ENCODE measurements at places on chromosomes 6 and 20.
A peak's percentile ranks its signal among the peaks of the same experiment; 100 is the strongest.

GRCh38 chr6:14751645-14752175 lies 494.2 kb upstream of the JARID2 start:
- peak; percentile 41 for DNase-seq

DNA sequence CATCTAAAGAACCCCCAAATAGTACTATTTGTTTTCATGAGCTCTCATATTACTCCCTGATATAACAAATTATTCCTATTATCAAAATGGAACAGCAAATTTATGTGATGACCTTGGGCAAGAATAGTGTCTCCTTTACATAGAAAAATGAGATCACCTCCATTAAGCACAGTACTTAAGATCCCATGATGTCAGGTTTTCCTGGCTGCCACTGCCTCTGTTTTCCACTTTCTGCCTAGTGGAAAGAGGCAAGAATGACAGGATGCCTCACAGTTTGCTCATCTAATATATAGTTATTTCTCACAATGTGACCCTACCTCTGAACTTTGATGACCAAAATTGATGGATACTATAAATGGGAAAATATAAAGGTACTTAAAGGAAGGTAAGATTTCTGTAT lies 260.1 kb upstream of the SGK1 start:
- DNase-seq, result no peak

DNA sequence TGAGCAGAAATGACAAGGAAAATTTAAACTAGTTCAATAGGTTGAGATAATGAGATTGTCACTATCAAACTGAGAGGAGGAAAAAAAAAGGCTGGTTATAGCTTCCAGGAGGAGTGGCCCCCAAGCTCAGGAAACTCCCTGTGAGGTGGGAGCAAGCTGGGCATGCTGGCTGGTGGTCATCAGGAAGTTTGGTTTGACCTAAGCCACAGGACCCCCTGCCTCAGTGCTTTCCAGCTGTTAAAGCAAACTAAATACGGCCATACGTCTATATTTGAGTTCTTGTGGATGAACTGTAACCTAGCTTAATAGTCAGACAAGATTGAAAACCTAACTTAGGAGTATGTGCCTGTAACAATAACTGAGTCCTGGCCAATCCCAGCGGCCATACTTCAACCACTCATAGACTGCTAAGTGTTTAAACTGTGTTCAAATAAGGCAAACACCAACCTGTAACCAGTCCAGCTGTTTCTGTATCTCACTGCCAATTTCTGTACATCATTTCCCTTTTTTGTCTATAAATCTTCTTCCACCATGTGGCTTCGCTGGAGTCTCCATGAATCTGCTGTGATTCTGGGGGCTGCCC lies 24.6 kb upstream of the ZBTB24 start:
- DNase-seq, result no peak

GRCh38 chr6:87654875-87655454 lies 47.1 kb downstream of the AKIRIN2 start:
- no peak for DNase-seq

GRCh38 chr20:50663095-50663821 lies 28.1 kb downstream of the RIPOR3 start:
- no peak for DNase-seq

DNA sequence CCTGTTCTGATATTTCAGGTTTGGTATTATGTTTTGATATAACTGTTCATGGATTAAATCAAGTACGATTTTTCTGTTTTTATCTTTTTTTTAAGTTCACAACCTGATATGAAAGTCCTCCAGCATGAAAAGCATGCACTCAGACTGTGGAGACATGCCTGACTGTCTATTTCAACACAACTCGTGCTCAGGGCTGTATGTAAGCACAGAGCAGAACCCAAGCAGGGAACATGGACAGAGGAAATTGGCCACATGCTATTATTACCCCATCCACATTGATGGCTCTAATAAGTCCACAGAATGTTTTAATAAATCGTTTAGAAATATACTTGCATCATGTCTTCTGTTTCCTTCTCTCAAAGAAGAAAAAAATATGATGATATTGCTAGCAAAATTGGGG lies 730.4 kb downstream of the C6orf118 start:
- no peak for DNase-seq

DNA sequence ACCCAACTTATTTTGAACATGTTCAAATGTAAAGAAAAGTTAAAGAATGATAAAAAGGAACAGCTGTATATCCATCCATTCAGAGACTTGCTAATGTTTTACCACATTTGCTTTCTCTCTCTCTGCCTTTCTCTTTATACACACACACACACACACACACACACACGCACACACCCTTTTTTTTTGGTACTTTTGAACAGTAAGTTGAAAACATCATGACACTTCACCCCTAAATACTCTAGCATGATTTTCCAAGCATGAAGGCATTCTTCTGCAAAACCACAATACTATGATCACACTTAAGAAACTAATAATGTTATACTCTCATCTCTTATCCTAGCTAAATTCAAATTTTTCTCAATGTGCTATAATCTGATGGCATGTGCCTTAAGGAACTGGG lies 192.3 kb downstream of the UTRN start:
- DNase-seq, result peak; percentile 51

DNA sequence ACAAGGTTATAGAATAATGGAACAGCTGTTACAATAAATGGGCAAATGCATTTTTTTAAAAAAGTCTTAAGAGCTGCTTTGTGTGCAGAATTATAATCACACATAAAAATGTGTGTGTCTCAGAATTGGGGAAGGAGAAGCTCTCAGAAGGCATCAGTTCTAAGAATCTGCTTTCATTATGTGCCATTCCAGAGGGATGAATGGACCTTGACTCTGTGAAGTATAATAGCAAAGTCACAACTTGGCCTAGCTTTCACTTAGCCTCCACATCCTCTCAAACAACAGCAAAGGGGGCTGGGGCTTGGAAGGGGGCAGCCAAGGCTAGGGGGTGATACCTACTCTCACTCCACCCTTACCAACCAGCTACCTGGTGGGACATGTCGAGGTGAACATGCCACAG lies 265.0 kb downstream of the CDC5L start:
- peak; percentile 54 for DNase-seq

GRCh38 chr20:37366743-37367142 lies 20.8 kb downstream of the SRC start:
- DNase-seq, result peak; percentile 21

DNA sequence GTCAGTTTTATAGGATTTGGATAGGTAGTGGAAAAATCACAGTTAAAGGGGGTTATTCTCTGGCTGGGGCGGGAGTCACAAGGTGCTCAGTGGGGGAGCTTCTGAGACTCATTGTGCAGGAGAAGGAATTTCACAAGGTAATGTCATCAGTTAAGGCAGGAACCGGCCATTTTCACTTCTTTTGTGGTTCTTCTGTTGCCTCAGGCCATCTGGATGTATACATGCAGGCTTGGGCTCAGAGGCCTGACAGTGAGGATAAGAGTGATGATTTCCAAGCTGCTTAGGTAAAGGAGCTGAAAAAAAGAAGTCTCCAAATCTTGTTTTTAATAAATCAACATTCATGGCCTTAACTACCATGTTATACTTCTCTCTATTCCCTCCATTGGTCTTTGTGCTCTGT lies 622.9 kb upstream of the ID4 start:
- no peak for DNase-seq
